ENCODE measurements at places on chromosomes 3 and 15. TPM values are rescaled to one million over a fixed set of nuclear protein-coding genes. Genes with fewer than 3 reads are reported as not detected.

TTC14 gene
- 25.7 TPM for total RNA-seq

CAPN3 gene
- total RNA-seq: 1.9 TPM

GPR15 gene
- 1.4 TPM for total RNA-seq

TM4SF18 gene
- total RNA-seq: not detected

C3orf85 gene
- not detected for total RNA-seq

SCAPER gene
- 14.8 TPM for total RNA-seq

PLSCR5 gene
- total RNA-seq: not detected

DRD3 gene
- total RNA-seq: not detected

AADACL2 gene
- not detected for total RNA-seq

CCK gene
- not detected for total RNA-seq

PAK6 gene
- 0.76 TPM for total RNA-seq

TIMMDC1 gene
- total RNA-seq: 112 TPM

ANKRD34C gene
- total RNA-seq: not detected

Measured in activated T-cell treated with anti-CD3 and anti-CD28 coated beads, Interleukin-2, amount 50 U/mL, for 4 hours (primary cell).